ENCODE measurements at places on chromosomes 1 and 21.

DNA sequence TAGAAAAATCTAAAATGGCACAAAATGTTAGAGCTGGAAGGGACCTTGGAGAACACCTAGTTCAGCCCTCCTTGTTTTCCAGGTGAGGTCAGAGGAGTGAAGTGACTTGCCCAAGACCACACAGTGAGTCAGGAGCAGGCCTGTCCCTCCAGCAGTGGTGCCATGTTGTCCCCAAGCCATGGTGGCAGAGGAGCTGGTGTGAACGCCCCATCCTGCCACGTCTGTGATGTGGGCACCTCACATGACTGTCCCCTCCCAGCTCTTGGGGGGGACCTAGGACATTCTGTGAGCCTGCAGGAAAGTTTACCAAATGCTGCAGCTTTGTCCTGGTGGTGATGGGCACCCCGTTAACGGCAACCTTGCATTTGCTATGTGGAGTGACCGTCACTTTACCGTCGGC lies 66.2 kb downstream of the SCCPDH start:
- DNase-seq = no peak

- no peak for DNase-seq
Observed at GRCh38 chr1:155504207-155504606, 58.4 kb downstream of the ASH1L start.

DNA sequence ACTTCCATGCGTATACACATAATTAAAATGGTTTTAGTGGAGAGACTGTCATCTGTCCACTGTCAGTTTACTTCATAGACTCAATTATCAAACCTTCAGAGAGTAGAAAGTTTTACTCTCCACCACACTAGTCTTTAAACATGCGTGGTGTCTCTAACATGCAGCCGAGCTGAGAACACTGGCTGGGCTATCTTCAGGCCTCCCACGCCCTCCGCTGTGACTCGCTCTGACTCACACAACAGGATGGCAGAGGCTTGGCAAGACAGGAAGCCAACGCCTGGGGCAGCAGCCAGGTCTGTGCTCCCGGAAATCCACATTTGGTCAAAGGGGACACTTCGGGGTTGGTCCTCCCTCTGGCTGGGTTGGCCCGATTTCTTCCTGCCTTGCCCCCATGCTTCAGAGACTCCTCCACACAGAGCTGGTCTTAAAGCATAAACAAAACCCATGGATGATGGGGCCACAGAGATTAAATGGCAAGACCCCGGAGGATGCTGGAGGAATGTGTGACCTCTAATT lies 22.7 kb upstream of the IFNGR2 start:
- peak; percentile 95 for DNase-seq

DNA sequence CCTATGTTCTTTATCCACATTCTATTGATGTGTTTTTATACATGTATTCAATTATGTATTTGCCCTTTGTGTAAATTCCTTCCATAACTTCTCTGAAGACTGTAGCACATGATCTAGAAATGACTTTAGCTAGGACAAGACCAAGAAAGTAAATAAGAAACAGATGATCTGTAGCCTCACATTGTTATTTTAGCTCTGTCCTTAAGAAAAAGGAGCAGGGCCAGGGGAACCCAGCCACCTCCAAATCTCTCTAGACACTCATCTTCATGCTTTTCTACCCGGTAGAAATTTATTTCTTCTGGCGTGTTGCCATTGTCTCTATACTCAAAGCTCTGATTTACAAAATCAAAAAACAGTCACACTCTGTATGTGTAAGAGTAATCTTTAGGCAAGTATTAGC lies 27.1 kb downstream of the CDC7 start:
- no peak for DNase-seq

GRCh38 chr1:177487481-177487880 lies 316.7 kb downstream of the BRINP2 start:
- DNase-seq = no peak

- no peak for DNase-seq
Observed at GRCh38 chr21:36807422-36807928, 108.6 kb downstream of the SIM2 start.

- no peak for DNase-seq
Observed at GRCh38 chr1:28855469-28855951, 43.5 kb downstream of the OPRD1 start.

GRCh38 chr1:235017719-235018118 lies 110.9 kb downstream of the TOMM20 start:
- DNase-seq = peak; percentile 2

DNA sequence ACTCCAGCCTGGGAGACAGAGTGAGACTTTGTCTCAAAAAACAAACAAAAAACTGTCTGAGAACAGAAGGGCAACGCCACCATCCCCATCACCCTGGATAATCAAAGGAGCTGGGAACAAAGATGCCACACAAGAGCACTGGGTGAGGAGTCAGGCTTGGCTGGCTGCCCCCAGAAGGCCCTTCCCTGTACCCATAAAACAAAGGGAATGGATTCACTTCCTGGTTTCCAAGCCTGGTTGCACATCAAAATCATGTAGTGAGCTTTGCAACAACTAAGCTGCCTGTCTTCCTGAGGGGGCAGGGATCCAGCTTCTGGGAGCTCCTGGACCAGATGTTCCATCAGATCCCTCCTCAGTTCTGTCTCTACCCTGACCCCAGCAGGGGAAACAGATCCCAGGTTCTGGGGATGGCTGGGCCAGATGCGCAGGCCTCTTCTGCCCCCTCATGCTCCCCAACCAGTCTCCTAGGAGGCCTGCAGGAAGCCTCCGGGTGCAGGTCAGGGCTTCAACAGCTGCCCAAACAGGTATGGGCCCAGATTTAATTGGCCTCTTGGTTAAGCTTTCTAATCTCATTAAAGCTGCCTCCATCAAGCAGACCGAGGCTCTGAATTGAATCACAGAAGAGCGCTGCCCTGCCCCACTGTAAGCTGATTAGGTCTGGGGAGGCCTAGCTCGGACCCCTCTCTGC lies 97.8 kb downstream of the MRPL37 start:
- no peak for DNase-seq

DNA sequence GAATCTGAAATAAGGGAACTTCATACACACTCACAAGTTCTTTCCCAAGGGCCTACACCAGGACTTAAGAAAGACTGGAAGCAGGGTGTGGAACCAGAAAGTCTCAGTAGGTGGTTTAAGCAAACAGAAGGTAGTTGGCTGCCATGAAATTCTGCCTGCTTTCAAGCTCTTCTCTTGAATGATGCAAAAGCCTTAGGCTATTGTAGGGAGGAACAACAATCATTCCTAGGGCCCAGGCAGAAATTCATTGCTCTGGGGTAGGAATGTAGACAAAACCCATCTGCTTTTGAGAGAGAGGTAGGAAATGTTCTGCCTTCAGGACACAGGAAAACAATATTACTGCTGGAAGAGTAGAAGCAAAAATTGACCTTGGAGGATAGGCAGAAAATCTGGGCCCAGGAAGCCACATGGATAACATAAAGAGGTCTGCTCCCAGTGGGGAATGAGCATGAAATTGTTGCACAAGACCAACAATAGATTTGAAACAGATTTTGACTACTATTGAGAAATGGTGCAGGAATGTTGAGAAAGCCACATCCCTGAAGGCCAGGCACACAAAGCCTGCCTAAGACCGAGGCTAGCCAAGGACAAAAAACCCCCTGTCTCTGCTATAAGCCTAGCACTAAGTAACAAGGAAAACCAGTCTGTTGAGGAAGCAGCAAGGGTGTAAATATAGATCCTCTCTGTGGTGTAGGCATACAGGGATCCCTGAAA lies 22.7 kb upstream of the SFT2D2 start:
- DNase-seq = no peak

- DNase-seq = no peak
Observed at GRCh38 chr1:179881642-179882252, 338 bp upstream of the TOR1AIP1 start.

GRCh38 chr1:200035956-200036618 lies 8.6 kb downstream of the NR5A2 start:
- no peak for DNase-seq

DNA sequence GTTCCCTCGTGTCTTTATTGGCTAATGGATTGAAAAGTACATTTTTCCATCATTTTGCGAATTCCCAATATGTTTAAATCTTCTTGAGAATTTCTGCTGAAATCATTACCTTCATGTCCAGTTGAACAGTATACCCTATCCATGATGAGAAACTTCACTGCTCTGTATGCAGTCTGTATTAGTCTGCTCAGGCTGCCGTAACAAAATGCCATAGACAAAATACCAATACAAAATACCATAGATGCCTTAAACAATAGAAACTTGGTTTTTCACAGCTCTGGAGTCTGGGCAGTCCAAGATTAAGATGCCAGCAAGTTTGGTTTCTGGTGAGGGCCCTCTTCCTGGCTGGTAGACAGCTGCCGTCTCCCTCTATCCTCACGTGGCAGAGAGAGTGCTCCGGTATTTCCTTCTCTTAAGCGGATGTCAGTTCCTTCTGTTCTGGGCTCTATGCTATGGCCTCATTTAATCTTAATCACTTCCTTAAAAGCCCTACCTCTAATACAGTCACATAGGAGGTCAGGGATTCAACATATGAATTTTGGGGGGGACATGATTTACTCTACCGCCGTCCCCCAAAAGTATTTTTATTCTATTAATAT lies 27.0 kb downstream of the CXADR start:
- DNase-seq = no peak

DNA sequence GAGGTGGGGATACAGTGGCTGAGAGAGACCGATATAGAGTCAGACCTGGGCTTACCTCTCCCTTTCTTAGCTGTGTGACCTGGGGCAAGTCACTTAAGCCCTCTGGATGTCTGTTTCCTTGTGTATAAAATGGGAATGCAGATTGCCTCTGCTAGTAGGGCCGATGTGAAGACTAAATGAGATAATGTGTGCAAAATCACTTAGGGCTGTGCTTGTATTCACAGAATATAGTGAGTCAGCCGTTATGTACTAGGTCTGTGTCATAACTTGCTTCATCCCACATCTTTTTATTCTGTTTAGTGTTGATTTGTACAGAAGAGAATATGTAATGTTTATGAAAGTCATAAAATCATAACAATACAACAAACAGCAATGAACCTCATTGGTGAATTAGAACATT lies 56.0 kb downstream of the PTPRU start:
- no peak for DNase-seq

DNA sequence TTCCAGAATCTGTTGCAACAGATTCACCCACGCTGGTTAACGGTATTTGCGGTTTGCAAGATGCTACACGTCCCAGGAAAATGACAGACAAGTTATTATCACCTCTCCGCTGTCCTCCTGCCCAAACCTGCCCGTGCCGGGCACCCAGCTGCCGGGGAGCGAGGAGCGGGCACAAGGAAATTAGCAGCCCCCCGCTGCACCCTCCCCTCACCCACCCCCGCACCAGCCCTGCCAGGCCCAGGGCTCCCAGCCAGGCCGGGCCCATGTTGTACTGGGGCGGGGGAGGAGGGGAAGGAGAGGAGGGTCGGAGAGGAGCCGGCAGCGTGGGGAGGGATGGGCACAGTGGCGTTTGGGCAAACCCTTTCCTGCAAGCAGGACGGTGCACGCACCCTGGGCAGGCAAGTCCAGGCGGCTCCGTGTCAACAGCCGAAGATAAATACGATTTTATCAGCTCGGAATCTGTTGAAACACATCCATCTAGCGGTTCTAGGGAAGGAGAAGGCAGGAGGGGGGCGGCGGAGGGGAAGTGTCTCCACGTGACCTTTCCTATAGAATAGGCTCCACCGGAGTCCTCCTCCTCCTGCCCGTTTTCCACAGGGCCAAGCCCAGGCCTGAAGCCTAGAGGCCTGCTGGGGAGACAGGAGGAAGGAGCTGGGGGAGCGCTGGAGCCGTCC lies 35.1 kb upstream of the CCDC27 start:
- DNase-seq = no peak

GRCh38 chr1:192265516-192266173 lies 51.1 kb upstream of the RGS21 start:
- DNase-seq = no peak

- DNase-seq = no peak
Observed at GRCh38 chr1:18676332-18676781, 45.7 kb downstream of the PAX7 start.

- no peak for DNase-seq
Observed at GRCh38 chr1:180936110-180937011, 23.7 kb downstream of the KIAA1614 start.

- DNase-seq = no peak
Observed at GRCh38 chr1:87117761-87118368, 203.4 kb downstream of the HS2ST1 start.

- DNase-seq = no peak
Observed at GRCh38 chr1:9435153-9435636, 104.1 kb upstream of the SLC25A33 start.

Measured in mesenteric fat pad (tissue), 1 donor.